ENCODE measurements at places on chromosomes 5 and 9. TPM values are rescaled to one million over a fixed set of nuclear protein-coding genes. Genes with fewer than 3 reads are reported as not detected.

ELL2 gene
- polyA plus RNA-seq, result 61.4 TPM

KCNV2 gene
- polyA plus RNA-seq, result not detected

CD14 gene
- 0.19 TPM for polyA plus RNA-seq

FAM81B gene
- polyA plus RNA-seq, result not detected

FXN gene
- 18.1 TPM for polyA plus RNA-seq

ADAMTS13 gene
- polyA plus RNA-seq, result 3.1 TPM

CCL27 gene
- 0.17 TPM for polyA plus RNA-seq

SGCD gene
- polyA plus RNA-seq, result 5.8 TPM

PIP5K1B gene
- polyA plus RNA-seq, result not detected

ZDHHC11B gene
- not detected for polyA plus RNA-seq

DNA sequence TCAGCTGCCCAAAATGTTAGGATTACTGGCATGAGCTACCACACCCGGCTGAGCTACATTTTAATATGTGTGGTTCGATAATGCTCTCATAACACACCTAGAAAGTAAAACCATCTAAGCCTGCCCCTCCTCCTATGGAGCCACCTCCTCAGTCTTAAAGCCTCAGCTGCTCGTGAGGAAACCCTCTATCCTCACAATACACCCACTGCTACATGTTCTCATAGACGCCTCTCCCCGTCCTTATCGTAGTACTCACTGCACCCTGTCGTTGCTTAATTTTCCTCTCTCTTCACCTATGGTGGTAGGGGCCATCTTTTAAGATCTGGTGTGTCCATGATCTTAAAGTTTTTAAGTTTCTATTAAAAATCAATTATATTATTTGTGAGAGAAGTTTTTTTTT, 72.9 kb downstream of the RCL1 start:
- H3K27ac ChIP-seq, result no peak overlapping the region
- no peak for DNase-seq
- H3K4me3 ChIP-seq, result no peak overlapping the region
- H3K27me3 ChIP-seq, result no peaks in the 10 kb centered on the region
- H3K36me3 ChIP-seq, result no peaks in the 10 kb centered on the region

- peaks cover 2% of the 10 kb centered on the region for H3K4me1 ChIP-seq
- no peak overlapping the region for H3K4me3 ChIP-seq
- H3K27ac ChIP-seq, result peak overlapping the region; percentile 99
- H3K36me3 ChIP-seq, result no peaks in the 10 kb centered on the region
- no peak for DNase-seq
- H3K27me3 ChIP-seq, result no peaks in the 10 kb centered on the region
Measured at GRCh38 chr5:17895288-17896033, 261.2 kb downstream of the TAF11L14 start.

- peak overlapping the region; percentile 84 for H3K4me3 ChIP-seq
- DNase-seq, result no peak
- no peaks in the 10 kb centered on the region for H3K36me3 ChIP-seq
- H3K27me3 ChIP-seq, result no peaks in the 10 kb centered on the region
Measured at GRCh38 chr5:139562847-139563246, 1.7 kb downstream of the UBE2D2 start.

- DNase-seq, result no peak
- H3K27me3 ChIP-seq, result no peaks in the 10 kb centered on the region
- no peak overlapping the region for H3K27ac ChIP-seq
- H3K36me3 ChIP-seq, result no peaks in the 10 kb centered on the region
- no peaks in the 10 kb centered on the region for H3K4me1 ChIP-seq
- no peak overlapping the region for H3K4me3 ChIP-seq
Measured at GRCh38 chr5:136474466-136474865, 109.1 kb upstream of the TRPC7 start.

- H3K4me3 ChIP-seq, result no peak overlapping the region
- peak; percentile 64 for DNase-seq
Measured at GRCh38 chr5:35773967-35774366, 82.7 kb upstream of the IL7R start.

GRCh38 chr9:124626276-124626675, 119.1 kb upstream of the NR5A1 start:
- no peaks in the 10 kb centered on the region for H3K27me3 ChIP-seq
- no peak overlapping the region for H3K4me3 ChIP-seq
- H3K36me3 ChIP-seq, result no peaks in the 10 kb centered on the region
- H3K4me1 ChIP-seq, result peaks cover 5% of the 10 kb centered on the region
- peak; percentile 65 for DNase-seq

- DNase-seq, result peak; percentile 59
- H3K4me1 ChIP-seq, result no peaks in the 10 kb centered on the region
- no peaks in the 10 kb centered on the region for H3K36me3 ChIP-seq
- no peaks in the 10 kb centered on the region for H3K27me3 ChIP-seq
- no peak overlapping the region for H3K4me3 ChIP-seq
- H3K27ac ChIP-seq, result no peak overlapping the region
Measured at GRCh38 chr5:92309336-92309991, 926.3 kb upstream of the ARRDC3 start.

DNA sequence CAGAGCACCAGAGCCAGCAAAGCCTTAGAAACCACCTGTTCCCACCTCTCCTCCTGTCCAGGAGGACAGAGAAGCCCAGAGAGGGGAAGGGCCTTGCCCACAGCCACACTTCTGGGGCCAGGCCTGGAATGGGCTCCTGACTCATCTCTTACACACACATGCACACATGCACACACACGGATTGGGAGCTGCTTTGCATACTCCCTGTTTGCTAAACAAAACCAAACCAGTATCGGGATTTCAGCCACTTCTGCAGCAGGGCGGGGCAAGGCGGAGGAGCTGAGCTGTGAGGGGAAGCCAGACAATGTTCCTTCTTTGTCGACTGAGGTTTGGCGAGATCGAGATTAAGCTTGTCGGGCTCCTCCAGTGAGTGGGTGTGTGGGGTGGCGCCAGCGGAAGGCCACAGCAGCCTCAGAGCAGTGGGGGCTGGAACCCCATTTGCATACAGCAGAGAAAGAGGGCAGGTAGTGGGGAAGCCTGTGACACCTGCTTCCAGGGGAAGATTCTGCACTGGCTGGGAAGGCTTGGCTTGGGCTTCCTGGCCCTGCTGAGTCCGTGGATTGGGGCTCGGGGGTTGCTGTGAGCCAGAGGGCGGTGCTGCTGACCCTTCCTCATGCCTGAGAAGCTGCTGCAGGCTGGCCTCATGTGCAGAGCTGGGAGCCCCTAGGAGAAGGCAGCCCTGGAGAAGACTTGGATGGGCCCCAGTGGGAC, 16.1 kb downstream of the GFI1B start:
- H3K27ac ChIP-seq, result no peak overlapping the region
- H3K27me3 ChIP-seq, result peaks cover 60% of the 10 kb centered on the region
- no peaks in the 10 kb centered on the region for H3K36me3 ChIP-seq
- no peaks in the 10 kb centered on the region for H3K4me1 ChIP-seq
- H3K4me3 ChIP-seq, result no peak overlapping the region

DNA sequence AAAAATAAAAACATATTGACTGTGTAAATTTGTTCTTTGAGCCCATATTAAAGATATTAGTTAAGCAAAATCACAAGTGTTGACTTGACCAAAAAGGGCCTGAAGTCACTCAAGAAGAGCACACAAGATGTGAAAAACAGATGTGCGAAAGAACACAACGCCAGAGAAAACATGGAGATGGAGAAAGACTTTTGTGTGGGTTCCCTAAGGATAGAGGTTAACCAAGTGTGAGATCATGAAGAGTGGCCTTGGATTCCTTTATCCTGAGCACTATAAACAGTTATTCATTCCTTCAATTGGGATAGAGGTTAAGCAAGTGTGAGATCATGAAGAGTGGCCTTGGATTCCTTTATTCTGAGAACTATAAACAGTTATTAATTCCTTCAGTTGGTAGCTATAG, 361.8 kb downstream of the CDH18 start:
- no peaks in the 10 kb centered on the region for H3K27me3 ChIP-seq
- H3K27ac ChIP-seq, result no peak overlapping the region
- no peak for DNase-seq
- no peak overlapping the region for H3K4me3 ChIP-seq

- no peaks in the 10 kb centered on the region for H3K36me3 ChIP-seq
- peak overlapping the region; percentile 10 for H3K27ac ChIP-seq
- H3K27me3 ChIP-seq, result no peaks in the 10 kb centered on the region
- H3K4me1 ChIP-seq, result peaks cover 24% of the 10 kb centered on the region
Measured at GRCh38 chr5:137146402-137146890, 352.7 kb downstream of the SPOCK1 start.

- DNase-seq, result no peak
- H3K27ac ChIP-seq, result no peak overlapping the region
- peaks cover 2% of the 10 kb centered on the region for H3K4me1 ChIP-seq
- H3K4me3 ChIP-seq, result no peak overlapping the region
- 0 out of 2 replicates have a peak, but pooled peaks cover 1% of the 10 kb centered on the region for H3K36me3 ChIP-seq
Measured at GRCh38 chr9:36426348-36426747, 26.3 kb upstream of the RNF38 start.

GRCh38 chr9:121584421-121584820, 67.0 kb upstream of the DAB2IP start:
- H3K4me1 ChIP-seq, result no peaks in the 10 kb centered on the region
- no peak overlapping the region for H3K4me3 ChIP-seq
- H3K36me3 ChIP-seq, result no peaks in the 10 kb centered on the region
- peaks cover 4% of the 10 kb centered on the region for H3K27me3 ChIP-seq

DNA sequence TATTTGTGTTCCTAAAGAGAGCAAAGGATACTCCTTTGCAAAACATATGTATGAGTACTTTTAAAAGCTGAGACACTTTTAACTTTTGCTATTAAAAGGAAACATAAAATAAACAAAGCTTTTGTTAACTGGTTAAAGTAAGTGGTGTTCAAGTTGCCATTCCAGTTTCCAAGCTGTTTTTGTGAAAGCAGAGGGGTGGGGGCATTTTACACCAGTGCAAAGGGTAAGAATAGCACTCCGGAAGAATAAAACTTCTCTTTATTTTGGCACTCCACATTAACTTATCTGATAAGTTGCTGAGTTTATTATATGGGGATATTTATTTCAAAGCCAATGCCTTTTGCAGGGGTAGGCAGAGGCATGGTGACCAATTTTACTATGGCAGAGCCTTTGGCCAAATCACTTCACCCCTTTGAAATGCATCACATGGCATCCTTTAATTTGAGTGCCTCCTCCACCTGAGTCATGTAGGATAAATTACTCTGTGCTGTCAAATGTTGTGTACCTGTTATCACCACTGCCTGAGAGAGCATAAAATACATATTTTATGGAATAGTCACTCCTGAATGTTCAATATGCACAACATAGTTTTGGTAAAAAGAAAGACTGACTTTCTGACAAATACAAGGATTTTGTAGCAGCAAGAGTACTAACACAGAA, 62.9 kb downstream of the MLLT3 start:
- no peak overlapping the region for H3K4me3 ChIP-seq
- no peaks in the 10 kb centered on the region for H3K36me3 ChIP-seq
- peaks cover 12% of the 10 kb centered on the region for H3K4me1 ChIP-seq

DNA sequence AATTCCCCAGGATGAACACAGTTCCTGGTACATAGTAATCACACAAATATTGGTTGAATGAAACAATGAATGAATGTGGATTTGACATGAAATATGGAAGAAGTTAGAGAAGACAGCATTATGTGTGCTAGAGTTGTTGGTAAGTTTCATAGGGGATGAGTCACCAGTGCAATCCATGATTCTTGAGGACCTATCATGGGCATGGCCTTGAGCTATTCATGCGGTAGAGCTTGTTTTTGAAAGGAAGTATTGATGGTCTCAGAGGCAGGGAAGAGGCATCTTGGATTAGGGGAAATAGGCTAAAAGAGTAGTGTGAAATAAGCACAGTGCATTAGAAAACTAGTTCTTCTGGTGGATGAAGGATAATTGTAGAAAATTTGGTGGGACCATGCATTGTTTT, 22.1 kb downstream of the SPATA31D1 start:
- no peak overlapping the region for H3K27ac ChIP-seq
- H3K27me3 ChIP-seq, result no peaks in the 10 kb centered on the region
- no peak overlapping the region for H3K4me3 ChIP-seq
- H3K36me3 ChIP-seq, result no peaks in the 10 kb centered on the region
- no peaks in the 10 kb centered on the region for H3K4me1 ChIP-seq

- peak overlapping the region; percentile 68 for H3K4me3 ChIP-seq
- H3K4me1 ChIP-seq, result peaks cover 5% of the 10 kb centered on the region
- H3K36me3 ChIP-seq, result peaks cover 8% of the 10 kb centered on the region
- H3K27me3 ChIP-seq, result peaks cover 2% of the 10 kb centered on the region
- no peak for DNase-seq
- peak overlapping the region; percentile 79 for H3K27ac ChIP-seq
Measured at GRCh38 chr9:136791516-136792276, 552 bp downstream of the TMEM141 start.

- no peaks in the 10 kb centered on the region for H3K27me3 ChIP-seq
- H3K4me3 ChIP-seq, result no peak overlapping the region
- H3K4me1 ChIP-seq, result no peaks in the 10 kb centered on the region
- no peak for DNase-seq
- H3K36me3 ChIP-seq, result no peaks in the 10 kb centered on the region
Measured at GRCh38 chr5:36041537-36041845, 25.2 kb downstream of the UGT3A2 start.

DNA sequence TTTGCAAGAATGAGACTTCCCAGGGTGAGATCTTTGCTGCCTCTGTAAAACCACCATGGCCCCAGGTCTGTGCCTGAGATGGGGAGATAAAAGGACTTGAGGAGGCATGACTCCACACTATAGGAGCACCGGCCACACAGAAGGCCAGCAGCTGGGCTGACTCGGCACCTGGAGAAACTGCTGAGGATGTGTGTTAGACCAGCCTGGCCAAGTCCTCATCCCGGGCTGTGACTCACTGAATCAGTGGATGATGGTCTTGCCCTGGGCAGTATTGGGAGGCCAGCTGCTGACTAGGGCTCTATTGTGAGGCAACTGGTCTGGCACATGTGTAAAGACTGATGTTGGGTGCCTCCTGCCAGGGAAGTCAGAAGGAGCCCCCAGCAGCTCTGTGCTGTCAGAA, 286.2 kb downstream of the ACTL7B start:
- H3K4me1 ChIP-seq, result no peaks in the 10 kb centered on the region
- peak; percentile 76 for DNase-seq
- no peak overlapping the region for H3K27ac ChIP-seq
- H3K4me3 ChIP-seq, result no peak overlapping the region
- H3K36me3 ChIP-seq, result no peaks in the 10 kb centered on the region

DNA sequence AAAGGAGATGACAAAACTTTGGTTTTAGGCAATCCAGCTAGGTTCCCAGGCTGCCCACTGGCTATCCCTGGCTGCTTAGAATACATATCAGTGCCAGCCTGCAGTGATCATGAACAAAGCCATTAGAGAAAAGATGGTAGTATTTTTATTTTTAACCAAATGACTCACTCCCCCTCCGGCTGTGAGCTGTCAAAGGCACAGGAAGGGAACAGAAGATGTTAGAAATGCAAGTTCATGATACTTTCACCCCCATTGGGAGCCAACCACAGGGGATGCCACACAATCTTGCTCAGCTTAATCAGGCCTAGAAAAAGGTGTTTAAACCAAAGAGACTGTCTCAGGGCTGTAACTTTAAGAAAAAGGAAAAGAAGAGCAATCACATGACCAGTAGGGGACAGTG, 70.3 kb upstream of the ASTN2 start:
- no peak for DNase-seq
- no peaks in the 10 kb centered on the region for H3K36me3 ChIP-seq
- H3K4me1 ChIP-seq, result no peaks in the 10 kb centered on the region

DNA sequence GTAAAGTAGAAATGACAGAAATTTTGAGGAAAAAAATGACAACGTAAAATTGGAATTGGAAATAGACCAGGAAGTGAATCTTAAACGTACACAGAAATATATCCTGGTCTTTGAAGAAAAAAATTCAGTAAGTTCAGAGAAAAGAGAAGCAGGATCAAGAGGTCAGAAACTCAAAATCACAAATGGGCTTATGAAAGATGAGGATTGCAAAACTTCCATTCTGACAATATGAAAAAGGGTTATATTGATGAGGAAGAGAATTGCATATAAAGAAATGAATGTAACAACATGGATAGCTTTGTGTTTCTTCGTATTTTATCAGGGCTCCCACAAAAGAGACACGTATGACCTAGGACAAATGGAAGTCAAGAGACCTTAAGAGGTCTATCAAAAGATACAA, 58.1 kb downstream of the OXCT1 start:
- no peaks in the 10 kb centered on the region for H3K4me1 ChIP-seq
- no peak overlapping the region for H3K27ac ChIP-seq
- no peak overlapping the region for H3K4me3 ChIP-seq
- H3K36me3 ChIP-seq, result no peaks in the 10 kb centered on the region

Measured in IMR-90 (cell line).